Kasumi-1 (cell line): ENCODE measurements at places on chromosomes 12 and 14.

DNA sequence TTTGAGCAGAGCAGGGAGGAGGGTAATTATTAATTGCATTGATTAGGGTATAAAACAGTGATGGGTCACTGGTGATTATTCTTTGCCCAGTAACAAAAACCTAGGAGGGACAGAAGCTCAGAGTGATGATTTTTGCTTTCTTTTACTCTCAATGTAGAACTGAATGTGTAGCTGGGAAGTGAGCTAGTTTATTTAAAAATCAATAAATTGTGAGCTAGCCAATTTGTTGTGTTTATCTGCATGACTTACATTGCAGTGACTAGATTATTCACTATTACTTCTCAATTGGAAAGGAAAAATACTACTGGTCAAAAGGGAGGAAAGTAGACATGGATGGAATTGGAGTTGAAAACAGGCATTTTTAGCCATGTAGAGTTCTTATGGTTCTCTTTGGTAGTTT is 107.1 kb downstream of the PLXNC1 start:
- no peak for DNase-seq

DNA sequence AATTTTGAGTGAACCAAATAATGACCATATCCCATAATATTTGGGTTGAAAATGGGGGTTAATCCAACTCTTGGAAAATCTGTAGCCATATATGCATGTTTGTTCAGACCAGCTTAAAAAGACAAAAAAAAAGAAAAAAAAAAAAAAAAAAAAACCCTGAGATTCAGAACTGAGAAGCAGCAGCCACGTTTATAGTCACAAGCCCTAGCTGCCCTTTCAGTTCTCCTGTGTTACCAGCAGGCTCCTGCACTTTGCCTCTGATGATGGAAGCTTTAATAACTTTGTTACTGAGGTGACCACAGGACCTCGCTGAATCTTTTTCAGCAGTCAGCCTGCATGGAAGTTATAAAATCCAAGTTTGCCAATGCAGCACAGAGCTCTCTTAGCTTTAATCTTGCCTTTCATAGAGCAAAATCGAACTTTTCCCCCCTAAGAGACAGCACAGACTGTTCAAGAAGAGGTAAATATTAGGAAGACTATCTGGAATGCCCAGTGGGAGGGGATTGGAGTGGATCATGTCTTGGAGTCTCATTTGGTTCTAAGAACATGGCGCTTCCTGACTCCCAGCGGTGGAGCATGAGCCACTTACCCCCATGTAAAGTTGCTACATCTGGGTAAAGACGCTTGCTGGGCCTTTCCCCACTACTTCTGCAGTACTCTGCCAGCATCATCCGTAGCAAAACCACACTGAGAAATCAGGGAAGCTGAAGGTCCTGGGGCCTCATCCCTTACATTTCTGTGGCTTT is 20.6 kb downstream of the GNG2 start:
- peak; percentile 31 for DNase-seq

- no peak for DNase-seq
These were observed 251.9 kb downstream of the FUT8 start for GRCh38 chr14:65664436-65664835.

DNA sequence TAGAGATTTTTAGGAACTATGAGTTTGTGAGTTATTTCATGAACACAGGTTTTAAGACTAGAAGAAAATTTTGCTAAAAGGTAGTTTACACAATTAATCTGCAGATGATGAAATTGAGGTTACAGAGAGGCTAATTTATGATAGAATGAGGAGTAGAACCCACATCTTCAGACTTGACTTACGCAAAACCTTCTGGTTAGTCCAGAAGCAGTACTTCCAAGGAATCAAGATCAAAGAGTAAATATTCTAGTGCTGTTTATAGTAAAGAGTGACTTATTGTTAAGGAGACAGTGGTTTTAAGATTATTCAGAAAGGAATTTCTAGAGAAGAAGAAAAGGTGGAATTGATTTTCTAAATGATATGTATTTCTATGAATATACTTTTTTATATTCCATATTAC is 10.6 kb upstream of the KITLG start:
- no peak for DNase-seq

- no peak for DNase-seq
These were observed 15.8 kb downstream of the FAM222A start for GRCh38 chr12:109729371-109729781.

- no peak for DNase-seq
These were observed 94.5 kb upstream of the PARP11 start for GRCh38 chr12:3967556-3968160.

DNA sequence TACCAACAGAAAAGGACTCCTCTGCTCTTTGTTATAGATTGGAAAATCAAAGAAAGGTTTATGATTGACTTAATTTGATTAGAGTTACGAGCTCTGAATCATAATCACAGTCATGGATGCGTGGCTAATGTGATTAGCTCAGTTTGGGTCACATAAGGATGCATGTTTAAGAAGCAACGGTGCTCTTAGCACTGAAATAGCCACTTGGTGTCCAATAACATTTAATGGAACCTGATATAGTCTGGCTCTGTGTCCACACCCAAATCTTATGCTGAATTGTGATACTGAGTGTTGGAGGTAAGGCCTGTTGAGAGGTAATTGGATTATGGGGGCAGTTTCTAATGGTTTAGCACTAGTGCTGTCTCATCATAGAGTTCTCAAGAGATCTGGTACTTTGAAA is 501.6 kb downstream of the SLC6A15 start:
- no peak for DNase-seq

- DNase-seq: no peak
These were observed 123.4 kb downstream of the SLC25A47 start for GRCh38 chr14:100446572-100446971.

DNA sequence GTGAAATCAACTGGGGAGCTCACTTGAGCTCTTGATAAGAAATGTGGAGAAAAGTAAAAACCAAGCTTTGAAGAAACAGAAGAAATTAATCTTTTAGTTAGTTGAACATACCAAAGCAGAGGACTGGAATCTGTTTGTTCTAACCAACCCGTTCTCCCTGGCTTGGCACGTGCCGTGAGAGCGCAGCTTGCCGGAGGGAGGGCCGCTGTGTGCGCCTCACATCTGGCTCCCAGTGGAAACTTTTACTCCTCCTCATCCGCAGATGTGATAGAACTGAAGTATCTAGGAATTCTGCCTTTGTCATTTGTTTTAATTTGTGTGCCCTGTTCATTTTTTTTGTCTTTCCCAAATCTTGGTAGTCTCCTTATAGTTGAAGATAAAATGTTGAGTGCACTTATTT is 64.9 kb downstream of the DDX51 start:
- DNase-seq: no peak

GRCh38 chr12:48972213-48972951 is 847 bp upstream of the WNT10B start:
- peak; percentile 18 for DNase-seq

GRCh38 chr14:79407572-79407971 is 803.7 kb downstream of the DIO2 start:
- no peak for DNase-seq

DNA sequence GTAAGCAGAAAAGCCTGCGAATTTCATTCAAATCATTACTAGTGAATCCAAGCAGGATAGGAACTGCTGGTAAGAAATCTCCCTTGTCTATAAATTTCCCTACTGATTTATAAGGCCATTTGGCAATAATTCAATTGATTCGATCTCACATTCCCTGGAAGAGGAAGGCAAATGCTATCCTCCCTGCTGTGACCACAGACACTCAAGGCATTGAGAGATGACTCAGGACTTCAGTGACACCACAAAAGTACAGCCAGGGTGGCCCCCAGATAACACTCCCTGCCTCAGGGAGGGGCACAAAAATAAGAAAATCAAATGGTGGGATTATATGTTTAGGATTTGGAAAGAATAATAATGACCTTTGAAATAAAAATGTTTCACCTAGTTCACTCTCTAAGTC is 162.7 kb downstream of the GRIP1 start:
- peak; percentile 36 for DNase-seq
